ENCODE measurements at places on chromosomes 3 and 15. TPM values are rescaled to one million over a fixed set of nuclear protein-coding genes. Genes with fewer than 3 reads are reported as not detected.

FBXO40 gene
- total RNA-seq, result 0.32 TPM

KLHL6 gene
- 0.43 TPM for total RNA-seq

P4HTM gene
- total RNA-seq, result 41.0 TPM

AQP9 gene
- 1.4 TPM for total RNA-seq

FAN1 gene
- total RNA-seq, result 18.1 TPM

XIRP1 gene
- not detected for total RNA-seq

NMNAT3 gene
- total RNA-seq, result 26.1 TPM

CACNA1D gene
- total RNA-seq, result 6.6 TPM

IL5RA gene
- 1.4 TPM for total RNA-seq

LRRIQ4 gene
- total RNA-seq, result not detected

DPPA4 gene
- not detected for total RNA-seq

SHC4 gene
- total RNA-seq, result 0.33 TPM

SLC22A14 gene
- total RNA-seq, result not detected

ZNF80 gene
- not detected for total RNA-seq

GOLGA8R gene
- 7.8 TPM for total RNA-seq

TM4SF1 gene
- 92.7 TPM for total RNA-seq

RTP4 gene
- 2.7 TPM for total RNA-seq

ANKUB1 gene
- 0.10 TPM for total RNA-seq

PML gene
- 44.0 TPM for total RNA-seq

SCN11A gene
- 0.34 TPM for total RNA-seq

EIF4E3 gene
- 51.7 TPM for total RNA-seq

CYP1A2 gene
- not detected for total RNA-seq

HTD2 gene
- 10.0 TPM for total RNA-seq

SYNM gene
- total RNA-seq, result 43.6 TPM

Measured in ovary (tissue), 10 donors.